CD8-positive, alpha-beta memory T cell (primary cell): ENCODE measurements at places on chromosomes 4 and X.
A peak's percentile ranks its signal among the peaks of the same experiment; 100 is the strongest.

DNA sequence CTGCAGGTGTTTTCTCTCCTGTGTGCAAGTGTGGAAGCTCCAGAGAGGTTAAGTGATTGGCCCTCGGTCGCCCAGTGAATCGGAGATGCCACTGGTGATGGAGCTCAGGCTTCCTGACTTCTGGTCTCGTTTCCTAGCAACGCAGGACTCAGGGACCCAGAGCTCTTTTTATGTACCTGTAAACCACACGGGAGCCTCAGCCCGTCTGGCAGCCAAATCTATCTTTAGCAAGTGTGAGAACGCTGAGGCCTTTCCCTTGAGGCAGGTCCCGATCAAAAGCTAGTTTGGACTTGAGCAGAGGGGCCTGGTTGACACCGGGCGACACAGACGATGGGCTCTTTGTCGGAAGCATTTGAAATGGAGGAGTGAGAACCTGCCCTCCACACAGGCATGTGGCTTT is 116.8 kb downstream of the SORCS2 start:
- DNase-seq: no peak

- no peak for DNase-seq
Measured at GRCh38 chrX:2931155-2931554, 2.0 kb upstream of the ARSD start.

- DNase-seq: no peak
Measured at GRCh38 chrX:15050395-15050794, 177.2 kb downstream of the MOSPD2 start.

DNA sequence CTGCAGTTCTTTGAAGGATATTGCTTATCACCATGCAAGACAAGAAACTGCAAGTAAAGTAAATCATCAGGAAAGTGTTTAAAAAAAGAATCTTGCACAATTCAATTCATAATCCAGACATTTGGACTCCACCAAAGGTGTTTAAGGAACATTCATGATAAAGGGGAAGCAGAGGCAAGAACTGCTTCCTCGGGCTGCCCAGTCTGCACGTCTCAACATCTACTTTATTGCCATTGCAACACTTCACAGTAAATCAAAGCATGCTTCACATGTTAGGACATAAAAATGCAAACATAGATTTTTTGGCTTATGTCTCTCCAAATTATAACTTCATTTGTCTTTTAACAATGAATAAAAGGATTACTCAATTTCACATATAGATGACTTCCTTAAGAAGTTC is 42.5 kb downstream of the MID1 start:
- DNase-seq: no peak

DNA sequence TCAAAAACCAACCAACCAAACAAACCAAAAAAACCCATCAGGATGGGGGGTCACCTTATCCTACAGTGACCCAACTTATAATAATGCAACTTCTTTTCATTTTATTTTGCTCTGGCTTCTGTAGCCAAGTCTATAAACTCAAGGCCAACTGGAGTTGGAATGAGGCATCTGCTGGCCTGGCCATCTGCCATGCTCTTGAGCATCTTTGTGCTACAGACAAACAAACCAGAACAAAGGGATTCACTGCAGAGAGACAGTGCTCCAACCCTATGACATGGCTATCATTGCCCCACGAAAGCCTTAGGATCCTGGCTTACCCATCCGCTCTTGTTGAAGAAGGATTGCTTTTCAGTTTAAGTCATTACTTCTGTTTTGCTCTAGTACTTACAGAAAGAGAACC is 49.2 kb upstream of the SCRG1 start:
- DNase-seq: no peak

DNA sequence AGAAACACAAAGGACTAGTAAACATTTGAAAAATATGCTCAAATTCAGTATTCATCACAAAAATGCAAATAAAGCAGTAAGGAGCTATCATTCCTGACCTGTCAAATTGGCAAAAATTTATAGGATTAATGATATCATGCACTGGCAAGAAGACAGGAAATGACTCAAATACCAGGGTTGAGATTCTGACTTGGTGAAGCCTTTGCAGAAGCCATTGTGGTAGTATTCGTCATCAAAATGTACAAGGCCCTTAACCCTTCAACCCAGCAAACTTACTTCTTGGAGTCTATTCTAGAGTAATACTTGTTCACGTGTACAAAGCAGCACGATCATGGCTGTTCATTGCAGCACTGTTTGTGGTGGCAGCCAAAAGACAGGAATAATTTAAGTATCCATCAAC is 132.4 kb downstream of the ENOX2 start:
- DNase-seq: no peak

DNA sequence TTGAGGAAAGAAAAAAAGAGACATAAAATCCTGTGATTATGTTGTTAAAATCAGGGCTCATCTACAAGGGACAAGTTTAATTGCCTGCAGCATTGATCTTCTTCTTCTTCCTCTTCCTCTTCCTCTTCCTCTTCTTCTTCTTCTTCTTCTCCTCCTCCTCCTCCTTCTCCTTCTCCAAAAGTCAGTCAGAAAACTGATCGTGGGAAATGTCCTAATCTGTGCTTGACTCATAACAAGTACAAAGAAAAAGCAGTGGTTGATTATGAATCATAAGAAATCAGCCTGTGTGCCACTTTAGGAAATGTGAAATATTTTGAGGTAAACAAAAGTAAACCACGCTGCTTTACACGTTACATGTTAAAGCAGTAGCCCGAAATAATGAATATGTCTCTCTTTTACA is 2.7 kb upstream of the ATP10D start:
- DNase-seq: no peak

- DNase-seq: no peak
Measured at GRCh38 chr4:13794819-13795565, 167.5 kb upstream of the BOD1L1 start.

DNA sequence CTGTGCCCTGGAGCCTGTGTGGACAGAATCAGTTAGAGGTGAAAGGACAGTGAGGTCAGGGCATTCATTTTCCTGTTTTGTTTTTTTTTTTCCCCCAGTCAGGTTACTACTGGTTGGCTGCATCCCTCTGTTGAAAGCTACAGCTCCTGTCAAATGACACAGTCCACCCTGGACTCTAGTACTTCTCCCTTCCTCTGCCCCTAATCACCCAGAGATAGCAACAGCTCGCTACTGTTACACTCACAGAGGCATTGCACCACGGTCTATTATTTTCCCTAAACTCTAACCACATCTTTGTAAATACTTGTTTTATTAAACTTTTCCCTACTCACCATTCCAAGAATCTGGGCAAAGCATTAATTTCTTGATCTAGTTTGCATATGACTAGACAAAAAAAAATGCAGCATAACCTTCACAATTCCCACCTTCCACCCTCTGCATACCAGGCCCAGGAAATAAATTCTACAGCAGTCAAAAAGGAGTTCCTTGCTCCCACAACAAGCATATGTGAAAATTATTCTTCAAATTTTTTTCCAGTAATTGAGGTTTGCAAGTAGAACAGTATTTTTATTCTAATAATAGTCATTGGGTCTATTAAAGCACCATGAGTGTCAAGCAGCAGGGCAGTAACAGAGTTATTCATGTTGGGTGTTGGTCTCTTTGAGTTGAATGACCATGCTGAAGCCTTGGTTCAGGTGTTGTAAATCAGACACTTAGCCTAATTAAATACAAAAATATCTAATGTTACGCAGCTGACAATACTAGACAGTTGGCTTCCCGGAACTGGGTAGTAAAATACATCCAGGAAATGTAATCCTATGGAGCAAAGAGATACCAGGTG is 329.2 kb downstream of the INPP4B start:
- no peak for DNase-seq

- DNase-seq: no peak
Measured at GRCh38 chr4:112082954-112083586, 62.2 kb upstream of the FAM241A start.

DNA sequence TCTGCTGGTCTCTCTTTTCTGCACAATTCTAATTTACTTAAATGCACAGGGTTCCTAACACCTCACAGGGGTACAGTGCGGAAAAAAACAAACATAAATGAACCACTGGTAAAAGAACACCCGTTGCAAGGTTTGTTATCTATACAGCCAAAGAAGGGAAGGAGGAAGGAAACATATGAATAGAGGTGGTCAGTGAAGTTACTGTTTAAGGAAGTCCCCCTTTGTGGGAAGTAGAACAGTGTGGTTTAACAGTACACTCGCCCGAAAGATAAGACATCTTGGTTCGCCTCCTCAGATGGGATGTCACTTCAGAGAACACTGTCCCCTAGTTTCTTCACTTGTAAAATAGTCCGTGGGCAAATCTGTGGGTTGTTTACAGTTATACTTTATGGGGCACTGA is 57.5 kb downstream of the TEC start:
- DNase-seq: no peak

GRCh38 chr4:142703694-142704309 is 142.3 kb downstream of the INPP4B start:
- DNase-seq: no peak

DNA sequence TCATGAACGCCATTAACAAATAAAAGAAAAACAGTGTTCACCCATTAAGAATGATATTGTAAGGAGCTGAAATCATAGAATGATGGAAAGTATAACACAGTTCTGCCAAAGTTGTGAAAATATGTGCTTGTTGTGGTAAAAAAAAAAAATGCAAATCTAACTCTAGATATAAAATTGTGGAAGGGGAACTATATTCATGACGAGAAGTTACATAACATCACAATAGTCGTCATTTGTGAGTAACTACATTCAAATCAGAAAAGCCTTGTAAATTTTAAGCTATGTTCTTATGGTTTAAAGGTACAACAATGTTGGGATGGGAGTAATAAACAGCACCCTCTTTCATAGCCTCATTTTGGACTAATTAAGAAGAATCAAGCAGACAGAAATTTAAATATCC is 57.6 kb upstream of the PRDM8 start:
- no peak for DNase-seq

DNA sequence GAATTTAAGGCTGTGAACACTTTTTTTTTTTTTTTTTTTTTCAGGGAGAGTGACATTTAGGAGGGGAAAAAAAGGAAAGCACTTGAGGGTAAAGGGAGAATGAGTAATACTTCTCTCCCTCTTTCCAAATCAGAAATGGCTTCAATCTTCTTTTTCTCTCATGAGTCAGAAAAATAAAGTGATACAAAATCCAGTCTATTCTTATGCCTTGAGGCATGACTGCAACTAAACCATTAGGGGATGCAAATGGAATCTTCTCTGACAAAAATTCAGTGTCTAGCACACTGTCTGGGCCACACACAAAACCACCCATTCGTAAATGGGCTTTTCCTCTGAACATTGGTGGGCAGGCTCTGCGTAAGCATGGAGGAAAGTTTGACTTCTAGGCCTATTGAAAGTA is 46.7 kb upstream of the POU4F2 start:
- DNase-seq: no peak

GRCh38 chr4:13164783-13165331 is 319.3 kb downstream of the RAB28 start:
- DNase-seq: no peak

DNA sequence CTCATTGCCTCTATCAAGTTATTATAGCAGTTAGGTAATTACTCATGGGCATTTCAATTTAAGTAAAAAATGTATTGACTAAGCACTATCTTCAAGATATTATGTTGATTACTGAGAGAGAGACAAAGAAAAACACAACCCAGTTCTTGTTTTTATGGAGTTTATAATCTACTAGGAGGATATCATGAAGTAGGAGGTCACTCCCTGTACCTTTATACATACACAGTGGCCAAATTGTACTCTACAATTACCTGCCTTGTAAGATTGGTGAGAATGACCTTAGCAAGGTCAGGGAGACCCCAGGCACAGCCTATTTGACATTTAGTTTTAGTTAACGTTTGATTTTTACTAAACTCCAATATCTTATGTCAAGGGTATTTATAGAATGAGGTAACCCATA is 5.5 kb downstream of the HPGD start:
- DNase-seq: no peak

- DNase-seq: no peak
Measured at GRCh38 chr4:185771711-185772390, 40.1 kb downstream of the SORBS2 start.

- DNase-seq: no peak
Measured at GRCh38 chrX:23554304-23554703, 113.0 kb upstream of the PRDX4 start.

GRCh38 chr4:18578307-18578706 is 556.8 kb upstream of the LCORL start:
- DNase-seq: no peak

DNA sequence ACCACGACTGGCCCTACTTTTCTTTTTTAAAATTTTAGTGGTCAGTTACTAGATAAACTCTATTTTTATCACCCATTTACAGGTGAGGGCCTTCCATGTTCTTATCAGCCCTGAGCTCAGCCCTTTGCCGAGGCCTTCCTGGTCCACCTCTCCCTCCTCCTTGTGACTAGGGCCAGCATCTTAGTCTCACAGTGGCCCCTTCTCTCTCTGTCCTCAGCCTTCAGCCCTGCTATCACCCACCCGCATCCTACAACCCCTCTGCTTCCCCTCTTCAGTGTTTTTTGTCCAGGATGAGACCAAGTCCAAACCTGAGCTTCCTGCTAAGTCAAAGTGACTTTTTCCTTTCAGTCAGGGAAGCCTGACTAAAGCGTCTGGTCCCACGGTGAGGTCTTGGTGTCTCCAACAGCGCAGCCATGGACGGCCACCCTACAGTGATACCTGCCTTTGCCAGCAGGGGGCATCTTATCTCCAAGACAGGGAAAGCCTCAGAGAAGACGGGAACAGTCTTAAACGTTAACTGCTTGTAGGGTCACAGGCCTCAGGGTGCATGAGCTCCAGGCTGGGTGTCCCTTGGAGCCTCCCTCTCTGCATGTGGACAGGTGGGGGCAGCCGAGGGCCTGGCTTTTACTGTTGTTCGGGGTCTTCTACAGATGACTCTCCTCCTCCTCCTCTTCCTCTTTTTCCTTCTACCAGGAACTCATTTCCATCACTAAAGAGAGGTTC is 11.7 kb upstream of the GAGE10 start:
- peak; percentile 43 for DNase-seq

DNA sequence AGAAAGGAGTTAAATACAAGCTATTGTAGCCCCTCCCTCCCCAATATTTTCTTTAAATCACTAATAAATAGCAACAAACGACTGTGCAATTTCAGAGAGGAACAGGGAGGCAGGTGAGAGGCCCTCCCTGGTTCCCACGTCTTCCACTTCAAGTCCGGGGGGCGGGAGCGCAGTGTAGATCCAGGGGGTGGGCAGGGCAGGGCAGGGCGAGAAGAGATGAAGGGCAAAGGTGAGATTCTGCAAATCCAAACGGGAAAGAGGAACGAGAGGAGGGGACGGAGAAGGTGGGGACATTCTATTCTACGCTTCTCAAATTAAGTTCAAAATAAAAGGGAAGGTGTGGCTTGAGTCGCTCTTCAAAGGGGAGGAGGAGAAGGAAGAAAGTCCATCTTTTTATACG is 6.8 kb downstream of the NKX6-1 start:
- no peak for DNase-seq

GRCh38 chr4:156536661-156537060 is 434.9 kb downstream of the PDGFC start:
- DNase-seq: no peak

GRCh38 chr4:40458683-40459082 is 123.5 kb downstream of the CHRNA9 start:
- DNase-seq: no peak

GRCh38 chrX:132843363-132843762 is 115.1 kb downstream of the HS6ST2 start:
- DNase-seq: no peak

- DNase-seq: no peak
Measured at GRCh38 chr4:64068096-64068495, 341.2 kb downstream of the TECRL start.
